ENCODE measurements at places on chromosomes 1 and 21.

GRCh38 chr1:8481650-8482380, 163.9 kb downstream of the SLC45A1 start:
- no peak for DNase-seq

GRCh38 chr1:119003413-119004128, 15.4 kb upstream of the TBX15 start:
- no peak for DNase-seq

DNA sequence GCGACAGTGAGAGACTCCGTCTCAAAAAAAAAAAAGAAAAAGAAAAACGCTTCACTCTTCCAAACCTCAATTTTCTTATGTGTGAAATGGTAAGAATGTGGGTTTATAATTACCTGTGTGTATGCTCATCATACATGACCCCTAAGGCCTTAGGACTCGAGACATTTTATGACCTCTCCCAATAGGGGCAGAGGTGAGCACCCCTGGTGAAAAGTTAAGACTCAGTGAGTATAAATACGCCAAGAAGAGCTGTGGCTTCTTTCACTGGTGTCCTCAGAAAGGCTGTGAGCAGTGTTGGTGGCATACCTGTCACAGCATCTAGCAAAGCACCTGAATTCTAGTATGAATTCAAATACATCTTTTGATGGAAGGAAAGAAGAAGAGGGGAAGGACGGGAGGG, 7.8 kb upstream of the FCMR start:
- DNase-seq: no peak

DNA sequence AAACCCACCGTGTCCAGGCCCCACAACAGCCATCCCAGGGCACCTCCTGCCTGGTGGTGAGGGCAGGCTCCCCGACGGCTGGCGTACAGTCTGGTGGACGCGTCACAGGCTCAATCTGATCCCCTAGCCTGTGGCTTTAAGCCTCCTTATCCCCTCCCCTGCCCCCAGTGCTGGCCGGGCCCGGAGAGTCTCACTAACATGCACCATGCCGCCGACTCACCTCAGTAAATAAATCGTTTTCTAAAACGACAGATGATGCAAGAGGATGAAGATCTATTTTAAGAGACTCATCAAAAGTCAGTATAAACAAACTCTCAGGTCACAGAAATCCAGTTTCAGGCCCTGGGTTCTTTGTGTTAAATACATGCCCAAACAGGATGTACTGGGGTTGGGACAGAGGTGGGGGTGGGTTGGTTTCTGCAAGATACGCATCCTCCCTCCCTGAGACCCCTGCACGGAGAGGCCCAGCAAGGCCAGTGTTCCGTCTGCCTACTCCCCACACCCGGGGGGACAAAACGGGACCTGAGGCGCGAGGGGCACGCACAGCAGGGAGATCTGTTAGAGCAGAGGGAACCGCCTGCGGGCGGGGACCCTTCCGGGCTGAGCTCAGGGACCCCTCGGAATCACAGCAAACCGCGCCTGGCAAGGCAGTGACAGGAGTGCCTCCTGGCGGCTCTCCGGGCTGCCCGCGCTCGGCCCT, 3.1 kb downstream of the PANK4 start:
- no peak for DNase-seq

GRCh38 chr1:182634306-182635072, 30.3 kb upstream of the RGS16 start:
- no peak for DNase-seq

Measured in hematopoietic multipotent progenitor cell treated with erythropoietin and hydrocortisone succinate and interleukin-3 and kit ligand, for 4 days (in vitro differentiated cells).